Stimulated activated CD8-positive, alpha-beta memory T cell treated with anti-CD3 and anti-CD28 coated beads, Interleukin-7, amount 100 ng/mL, for 1 hour (primary cell): ENCODE measurements at places on chromosomes 16 and 17.

GRCh38 chr17:2179615-2180295 is 123.8 kb downstream of the SMG6 start:
- DNase-seq = no peak

GRCh38 chr16:22912654-22913053 is 98.7 kb downstream of the HS3ST2 start:
- no peak for DNase-seq

DNA sequence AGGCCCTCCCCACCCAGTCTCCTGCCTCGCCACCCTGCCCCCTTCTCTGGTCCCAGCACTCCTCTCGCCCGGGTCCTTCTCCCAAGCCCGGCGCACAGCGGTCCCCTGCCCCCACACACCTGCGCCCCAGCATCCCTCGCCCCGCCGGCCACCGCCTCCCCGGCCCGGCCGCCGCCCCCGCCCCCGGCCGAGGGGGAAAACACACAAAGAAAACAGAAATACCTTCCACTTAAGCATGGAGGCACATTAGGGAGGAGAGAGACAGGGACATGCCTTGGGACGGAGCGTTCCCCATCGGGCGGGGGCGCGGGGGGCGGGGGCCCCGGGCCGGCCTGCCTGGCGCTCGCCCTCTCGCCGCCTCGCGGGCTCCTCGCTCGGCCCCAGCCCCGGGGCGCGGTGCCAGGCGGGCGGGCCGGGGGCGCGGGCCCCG is 326 bp downstream of the SRCIN1 start:
- no peak for DNase-seq

GRCh38 chr16:79267781-79268180 is 332.8 kb downstream of the MAF start:
- DNase-seq = no peak

DNA sequence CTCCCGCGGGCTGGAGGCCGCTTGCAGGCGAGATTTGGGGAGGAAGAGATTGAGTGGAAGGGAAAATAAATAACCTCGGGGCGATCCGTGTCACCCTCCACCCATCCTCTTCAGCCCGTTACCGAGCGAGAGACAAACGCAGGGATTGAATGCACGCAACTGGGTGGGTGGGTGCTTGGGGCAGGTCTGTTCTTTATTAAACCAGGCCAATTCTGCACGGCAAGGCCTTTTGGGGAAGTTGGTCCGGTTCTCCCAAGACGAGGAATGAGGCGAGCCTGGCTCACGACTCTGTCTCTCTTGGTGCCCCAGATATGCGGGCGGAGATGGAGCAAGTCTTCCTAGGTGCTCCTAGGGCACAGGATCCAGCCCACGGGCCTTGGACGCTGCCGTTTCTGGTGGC is 396 bp upstream of the HOXB7 start:
- no peak for DNase-seq

DNA sequence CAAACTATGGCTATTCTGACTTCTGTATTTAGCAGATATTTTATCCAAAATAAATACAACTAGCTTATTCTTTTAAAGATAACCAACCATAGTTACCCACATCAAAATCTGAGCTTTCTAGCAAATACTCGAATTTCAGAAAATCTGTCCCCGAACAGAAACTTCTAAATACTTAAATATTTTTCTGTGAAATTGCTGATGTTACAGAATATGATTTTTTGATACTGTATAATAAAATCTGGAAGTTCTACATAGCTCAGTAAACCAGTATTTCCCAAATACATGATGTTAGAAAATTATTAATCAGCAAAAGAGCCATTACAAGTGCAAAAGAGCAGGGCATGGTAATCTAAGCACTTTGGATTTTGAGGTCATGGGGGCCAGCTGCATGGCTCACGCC is 114.9 kb downstream of the CDH8 start:
- DNase-seq = no peak

DNA sequence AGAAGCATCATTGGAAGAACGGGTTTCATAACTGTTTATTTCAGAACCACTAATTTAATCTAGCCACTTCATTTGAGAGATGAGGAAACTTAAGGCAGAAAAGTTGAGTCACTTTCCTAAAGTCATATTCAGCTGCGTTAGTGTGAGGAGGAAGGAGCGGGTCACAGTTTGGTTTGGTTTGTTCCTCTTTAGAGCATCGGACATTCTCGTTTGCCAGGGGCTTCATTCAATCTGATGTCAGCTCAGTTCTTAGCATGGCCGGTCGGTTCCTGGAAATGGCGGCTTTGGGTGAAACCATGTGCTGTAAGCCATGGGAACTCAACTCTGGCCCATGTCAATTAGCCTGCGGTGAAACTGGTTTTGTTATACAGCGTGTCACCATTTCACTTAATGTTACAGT is 186.5 kb downstream of the LGALS9B start:
- DNase-seq = no peak

GRCh38 chr16:24646646-24646995 is 82.8 kb upstream of the TNRC6A start:
- DNase-seq = no peak

GRCh38 chr16:57304169-57305061 is 19.9 kb upstream of the PLLP start:
- DNase-seq = no peak

DNA sequence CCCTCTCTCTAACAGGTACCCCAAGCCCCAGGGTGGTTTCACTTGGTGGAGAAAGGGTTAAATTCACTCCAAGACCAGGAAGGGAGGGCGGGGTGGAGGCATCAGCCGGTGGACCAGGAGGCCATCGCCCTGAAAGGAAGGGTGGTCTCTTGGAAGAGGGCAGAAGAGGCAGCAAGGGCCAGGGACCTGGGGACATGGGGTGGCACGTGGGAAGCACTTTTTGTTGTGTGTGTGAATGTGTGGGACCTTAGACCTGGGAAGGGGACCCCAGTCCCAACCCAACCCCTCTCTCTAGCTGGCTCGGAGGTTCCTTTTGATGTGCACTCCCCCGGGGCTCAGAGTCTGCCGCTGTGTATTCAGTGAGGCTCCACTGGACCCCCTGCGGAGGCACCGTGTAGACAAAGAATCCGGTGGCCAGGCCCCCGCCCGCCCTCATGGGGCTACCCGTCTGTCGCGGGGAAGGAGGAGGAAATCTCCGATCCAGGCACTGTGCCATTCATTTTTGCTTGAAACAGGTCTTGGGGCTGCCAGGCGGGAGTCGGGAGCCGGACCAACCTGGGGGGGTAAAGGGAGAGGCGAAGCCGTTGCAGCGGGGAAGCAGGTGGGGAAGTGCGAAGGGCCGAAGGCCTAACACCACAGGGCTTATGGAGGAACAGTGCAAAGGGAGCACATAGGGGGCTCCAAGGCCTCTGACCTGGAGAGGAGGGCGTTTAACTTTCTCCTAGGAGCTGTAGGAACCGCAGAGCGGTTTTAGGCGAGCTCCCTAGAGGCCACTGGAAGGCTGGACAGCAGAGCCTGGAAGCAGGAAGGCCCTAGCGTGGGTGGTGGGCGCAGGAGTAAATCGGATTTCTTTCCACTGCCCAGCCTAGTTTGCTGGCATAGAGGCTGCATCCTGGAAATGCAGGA is 3.2 kb upstream of the WNT3 start:
- no peak for DNase-seq
